Mammary epithelial cell (primary cell): ENCODE measurements at places on chromosomes 6 and 20. TPM values are rescaled to one million over a fixed set of nuclear protein-coding genes. Genes with fewer than 3 reads are reported as not detected.

DNA sequence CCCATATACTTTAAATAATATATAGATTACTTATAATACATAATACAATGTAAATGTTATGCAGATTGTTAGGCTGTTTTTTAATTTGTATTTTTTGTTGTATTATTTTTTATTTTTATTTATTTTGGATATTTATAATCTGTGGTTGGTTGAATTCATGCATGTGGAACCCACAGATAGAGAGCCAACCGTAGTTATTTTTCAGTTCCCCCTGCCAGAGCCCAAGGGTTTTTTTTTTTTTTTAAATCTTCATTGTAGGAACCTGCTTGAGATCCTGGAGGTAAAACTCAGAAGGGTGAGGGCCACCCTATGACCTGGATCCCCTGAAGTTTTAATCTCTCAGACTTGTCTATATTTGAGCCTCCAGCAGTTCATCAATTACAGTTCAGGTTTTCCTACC, 133.2 kb downstream of the B3GAT2 start:
- no peak for DNase-seq

DNA sequence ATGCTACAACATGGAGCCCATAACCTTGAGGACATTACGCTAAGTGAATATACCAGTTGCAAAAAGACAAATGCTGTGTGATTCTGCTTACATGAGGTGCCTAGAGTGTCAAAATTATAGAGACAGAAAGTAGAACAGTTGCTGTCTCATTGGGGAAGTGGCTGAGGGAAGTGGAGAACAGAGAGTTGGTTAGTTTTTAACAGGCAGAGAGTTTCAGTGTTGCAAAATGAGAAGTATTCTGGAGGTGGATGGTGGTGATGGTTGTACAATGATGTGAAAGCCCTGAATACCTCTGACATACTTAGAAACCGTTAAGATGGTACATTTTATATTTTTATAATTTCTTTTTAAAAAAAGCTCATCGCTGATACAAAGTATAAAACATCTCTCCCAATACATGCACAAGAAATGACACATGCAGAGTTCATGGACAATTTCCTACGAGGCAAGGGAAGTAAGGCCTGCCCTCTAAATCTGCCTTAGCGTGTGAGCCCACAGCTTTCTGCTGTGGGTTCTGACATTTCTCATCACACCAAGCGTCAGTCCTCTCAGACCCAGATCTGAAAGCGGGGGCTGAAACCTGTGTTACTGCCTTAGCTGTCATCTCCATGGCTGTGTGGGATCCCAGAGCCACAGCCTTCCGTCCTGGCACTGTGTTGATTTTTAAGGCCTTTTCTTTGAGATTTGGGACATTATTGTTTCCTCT, 126.0 kb downstream of the RNASET2 start:
- no peak for DNase-seq

- no peak for DNase-seq
Measured at GRCh38 chr6:88609983-88610382, 353.4 kb downstream of the RNGTT start.

Gene TRIM31
- polyA plus RNA-seq: 0.07 TPM

Gene MCHR2
- not detected for polyA plus RNA-seq
